ENCODE measurements at places on chromosomes 5 and 9.

DNA sequence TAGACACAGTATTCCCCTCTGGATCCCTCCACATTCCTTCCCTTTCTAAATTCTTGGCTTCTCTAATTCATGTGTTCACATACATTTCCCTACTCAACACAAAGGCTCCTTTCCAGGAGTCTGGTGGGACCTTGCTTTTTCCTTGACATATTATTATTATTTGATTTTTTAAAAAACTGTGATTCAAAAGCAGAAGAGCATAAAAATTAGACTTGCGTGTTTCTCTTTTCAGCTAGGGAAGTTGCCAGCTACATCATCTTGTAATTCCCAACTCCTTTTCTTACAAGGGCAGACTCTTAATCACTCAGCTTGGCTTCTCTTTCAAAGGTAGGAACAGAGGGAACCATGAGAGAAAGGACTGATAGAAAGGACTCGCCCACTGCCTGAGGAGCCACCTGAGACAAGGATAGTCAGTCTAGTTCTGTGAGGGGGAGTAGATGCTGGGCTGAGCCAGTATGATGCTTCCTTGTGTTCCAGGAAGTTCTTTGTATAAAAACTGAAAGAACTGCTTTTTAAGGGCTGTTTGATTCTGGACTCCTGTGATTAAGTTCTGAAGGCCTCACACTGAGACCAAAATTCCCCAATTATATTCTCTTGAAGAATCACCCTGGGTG, 51.0 kb upstream of the DPYSL3 start:
- no peak for DNase-seq

DNA sequence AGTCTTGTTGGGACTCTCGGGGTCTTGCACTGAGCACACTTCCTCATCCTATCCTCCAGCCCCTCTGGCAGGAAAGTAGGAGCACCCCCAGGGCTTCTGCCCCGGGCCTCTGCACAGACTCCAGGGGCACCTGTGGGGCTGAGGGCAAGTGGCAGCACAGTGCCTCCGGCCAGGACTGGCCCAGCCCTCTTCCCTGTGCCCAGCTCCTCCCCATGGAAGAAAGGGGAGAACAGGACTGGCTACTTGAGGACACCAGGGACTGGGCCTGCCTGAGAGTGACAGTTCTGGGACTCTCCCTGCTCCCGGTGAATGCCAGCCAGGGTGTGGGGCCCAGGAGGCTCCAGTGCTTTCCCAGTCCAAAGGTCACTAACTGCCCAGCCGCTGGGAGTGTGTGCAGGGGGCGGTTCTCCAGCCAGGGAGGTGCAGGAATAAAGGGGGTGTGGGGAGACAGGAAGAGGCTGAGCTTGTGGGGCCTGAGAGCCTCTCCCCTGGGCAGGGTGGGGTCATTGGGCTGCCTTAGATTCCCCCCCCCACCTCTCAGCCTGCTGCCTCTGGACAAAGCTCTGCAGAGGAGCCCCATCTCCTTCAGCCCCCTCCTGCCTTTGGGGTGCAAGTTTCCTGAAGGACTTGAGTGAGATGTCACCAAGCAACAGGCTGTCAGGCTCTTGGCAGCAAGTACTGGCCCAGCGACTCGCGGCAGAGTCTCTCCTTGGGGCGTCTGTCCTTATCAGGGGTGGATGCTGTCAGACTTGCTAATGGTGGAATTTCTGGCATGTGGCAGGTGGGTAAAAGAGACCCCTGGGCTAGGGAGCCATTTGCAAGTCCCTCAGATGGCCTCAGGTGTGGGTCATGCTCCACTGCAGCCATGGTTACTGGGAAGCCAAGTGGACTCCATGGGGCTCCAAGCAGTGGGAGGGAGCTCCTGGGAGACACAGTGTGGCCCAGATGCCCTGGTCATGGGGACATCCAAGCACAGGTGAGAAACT, 19.1 kb upstream of the JADE2 start:
- DNase-seq, result no peak

DNA sequence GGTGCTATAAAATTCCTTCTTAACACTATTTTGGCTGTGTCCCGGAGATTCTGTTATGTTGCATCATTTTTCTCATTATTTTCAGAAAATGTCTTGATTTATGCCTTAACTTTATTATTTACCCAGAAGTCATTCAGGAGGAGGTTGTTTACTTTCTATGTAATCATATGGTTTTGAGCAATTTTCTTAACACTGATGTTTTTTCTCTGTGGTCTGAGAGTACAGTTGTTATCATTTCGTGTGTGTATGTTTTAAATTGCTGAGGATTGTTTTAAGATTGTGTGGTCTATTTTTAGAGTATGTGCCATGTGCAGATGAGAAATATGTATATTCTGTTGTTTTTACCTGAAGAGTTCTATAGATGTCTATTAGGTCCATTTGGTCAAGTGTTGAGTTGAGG, 498.1 kb upstream of the ZNF608 start:
- no peak for DNase-seq

DNA sequence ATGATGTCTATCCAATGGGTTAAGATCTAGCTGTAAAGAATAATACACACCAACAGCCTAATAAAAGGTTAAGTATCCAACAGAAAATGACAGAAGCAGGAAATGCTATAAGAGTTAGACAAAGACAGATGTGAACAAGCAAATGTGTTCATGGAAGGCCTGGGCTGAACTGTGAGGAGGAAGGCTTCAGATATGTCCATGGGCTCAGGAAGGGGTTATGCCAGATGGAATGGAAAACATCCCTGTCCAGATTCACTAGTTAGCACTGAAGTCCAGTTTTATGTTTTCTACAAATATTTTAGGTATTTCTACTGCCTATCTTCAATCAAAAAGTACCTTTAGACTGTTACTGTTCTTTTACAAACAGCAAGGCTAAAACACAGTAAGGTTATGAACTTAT, 27.1 kb downstream of the ERAP1 start:
- DNase-seq, result no peak

- DNase-seq, result no peak
These were observed 193.6 kb upstream of the VCAN start for GRCh38 chr5:83277953-83278352.
